ENCODE measurements at places on chromosomes 4 and X.

DNA sequence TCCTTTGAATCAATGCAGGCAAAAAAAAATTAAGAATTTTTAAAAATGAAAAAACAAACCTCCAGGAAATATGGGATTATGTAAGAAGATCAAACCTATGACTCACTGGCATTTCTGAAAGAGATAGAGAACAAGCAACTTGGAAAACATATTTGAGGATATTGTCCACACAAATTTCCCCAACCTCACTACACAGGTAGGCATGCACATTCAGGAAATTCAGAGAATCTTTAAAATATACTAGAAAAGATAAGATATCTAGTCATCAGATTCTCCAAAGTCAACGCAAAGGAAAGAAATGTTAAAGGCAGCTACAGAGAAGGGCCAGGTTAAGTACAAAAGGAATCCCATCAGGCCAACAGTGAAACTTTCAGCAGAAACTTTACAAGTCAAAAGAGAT is 85.6 kb downstream of the ANTXR2 start:
- no peak for DNase-seq

DNA sequence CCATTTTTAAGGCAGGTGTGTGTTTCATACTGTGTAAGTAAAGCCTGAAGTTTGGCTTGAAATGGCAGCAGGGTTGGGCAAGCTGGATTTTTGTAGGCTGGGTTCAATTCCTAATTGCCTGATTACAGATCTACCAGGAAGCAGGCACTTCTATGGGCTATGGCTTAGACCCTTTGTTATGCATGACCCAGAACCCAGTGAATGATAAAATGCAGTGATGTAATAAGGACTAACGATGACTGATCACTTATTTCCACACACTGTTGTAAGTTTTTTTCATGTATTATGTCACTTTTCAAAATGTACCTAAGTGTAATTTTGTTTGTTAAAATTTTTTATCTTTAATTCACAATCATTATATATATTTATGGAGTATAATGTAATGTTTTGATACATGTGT is 8.6 kb downstream of the LANCL3 start:
- no peak for DNase-seq

DNA sequence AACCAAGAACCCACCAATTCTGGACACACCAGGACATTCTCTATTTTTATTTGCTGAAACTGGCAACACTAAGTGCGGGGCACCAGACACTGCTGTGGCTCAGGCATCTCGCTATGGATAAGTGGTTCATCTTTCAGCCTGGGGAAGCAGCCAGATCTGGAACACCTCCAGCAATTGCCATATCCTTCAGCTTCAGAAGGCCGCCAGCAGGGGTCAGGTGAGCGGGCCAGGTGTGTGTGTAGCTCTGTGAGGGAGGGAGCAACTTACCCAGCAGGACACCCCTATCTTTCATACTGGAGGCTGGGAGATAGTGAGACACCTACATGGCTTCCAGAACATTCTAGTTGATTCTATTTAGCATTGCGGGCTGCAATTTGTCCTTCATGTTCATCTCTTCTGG is 57.0 kb upstream of the GBA3 start:
- DNase-seq = no peak

- DNase-seq = no peak
Observed at GRCh38 chrX:24619647-24620046, 27.5 kb downstream of the PCYT1B start.

GRCh38 chr4:134695433-134695832 is 493.8 kb upstream of the PABPC4L start:
- no peak for DNase-seq
